ENCODE measurements at places on chromosomes 3 and 15. TPM values are rescaled to one million over a fixed set of nuclear protein-coding genes. Genes with fewer than 3 reads are reported as not detected.

GRCh38 chr3:133829310-133829707, 23.7 kb downstream of the SRPRB start:
- DNase-seq: no peak

DNA sequence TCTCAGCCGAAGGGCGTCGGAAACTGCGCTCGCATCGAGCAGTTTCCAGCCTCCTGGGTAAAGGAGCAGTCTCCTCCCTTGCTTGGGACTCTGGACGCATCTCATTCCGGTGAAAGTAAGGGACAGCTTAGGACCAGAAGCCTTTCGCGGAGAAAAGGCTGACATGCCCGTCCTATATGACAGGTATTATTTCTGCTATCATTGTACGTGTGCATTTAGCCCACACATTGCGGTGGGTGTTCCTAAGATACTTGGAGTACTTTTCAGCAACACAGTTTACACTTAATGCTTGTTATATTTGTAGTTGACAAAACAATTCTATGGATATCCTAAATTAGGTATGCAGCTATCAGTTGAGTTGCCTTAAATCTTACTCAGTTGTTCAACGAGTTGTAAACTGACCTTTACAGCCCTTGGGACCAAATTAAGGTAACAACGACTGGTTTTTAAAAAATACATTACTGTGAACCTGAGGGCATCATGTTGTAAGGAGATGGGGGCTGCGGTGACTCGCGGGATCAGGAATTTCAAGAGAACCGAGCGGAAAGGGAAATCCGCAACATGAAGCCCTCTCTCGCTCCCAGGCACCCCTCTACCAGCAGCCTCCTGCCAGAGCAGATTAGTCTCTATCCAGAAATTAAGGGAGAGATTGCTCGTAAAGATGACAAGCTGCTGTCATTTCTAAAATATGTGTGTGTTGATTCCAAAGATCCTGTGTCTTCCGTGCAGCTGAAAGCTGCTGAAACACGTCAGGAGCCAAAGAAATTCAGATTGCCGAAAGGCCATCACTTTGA, 632 bp upstream of the COPS2 start:
- no peak for DNase-seq

Gene SLC6A1
- total RNA-seq: 61.1 TPM

- no peak for DNase-seq
Observed at GRCh38 chr3:157092230-157092629, 67.7 kb downstream of the CCNL1 start.

DNA sequence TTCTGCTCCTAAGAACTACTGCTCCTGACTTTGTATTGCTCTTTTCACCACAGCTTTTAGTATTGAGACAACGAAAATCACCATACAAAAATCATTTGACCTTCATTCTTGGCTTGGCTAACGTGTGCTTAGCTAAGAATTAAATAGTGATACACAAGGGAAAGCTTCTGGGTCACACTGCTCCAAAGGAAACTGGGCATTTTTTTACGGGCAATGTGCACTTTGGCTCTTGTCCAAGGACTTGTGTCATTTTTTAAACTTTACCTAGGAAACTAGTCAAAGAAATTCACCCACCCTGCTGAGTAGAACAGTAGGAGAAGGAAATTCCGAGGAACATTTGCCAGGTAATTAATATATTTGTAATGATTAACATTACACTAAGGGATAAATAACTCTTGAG, 19.8 kb downstream of the WDR72 start:
- no peak for DNase-seq

DNA sequence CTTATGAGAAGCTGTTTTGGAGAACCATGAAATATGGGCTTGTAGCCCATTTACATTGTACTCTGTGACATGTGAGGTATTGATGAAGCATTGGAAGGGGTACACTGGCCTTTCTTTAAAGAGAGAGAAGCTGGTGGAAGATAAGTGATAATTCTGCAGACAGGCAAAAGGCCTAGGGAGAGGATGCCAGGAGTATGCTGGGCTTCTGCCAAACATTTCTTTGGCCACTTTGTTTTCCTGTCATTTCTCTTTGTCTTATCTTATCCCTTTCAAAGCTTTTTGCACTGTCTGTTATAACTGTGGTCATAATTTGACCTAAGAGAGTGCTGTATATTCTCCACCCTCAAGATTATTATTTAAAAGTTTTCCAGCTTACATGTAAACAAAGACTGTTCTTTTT, 109.6 kb upstream of the SEMA6D start:
- DNase-seq: no peak

DNA sequence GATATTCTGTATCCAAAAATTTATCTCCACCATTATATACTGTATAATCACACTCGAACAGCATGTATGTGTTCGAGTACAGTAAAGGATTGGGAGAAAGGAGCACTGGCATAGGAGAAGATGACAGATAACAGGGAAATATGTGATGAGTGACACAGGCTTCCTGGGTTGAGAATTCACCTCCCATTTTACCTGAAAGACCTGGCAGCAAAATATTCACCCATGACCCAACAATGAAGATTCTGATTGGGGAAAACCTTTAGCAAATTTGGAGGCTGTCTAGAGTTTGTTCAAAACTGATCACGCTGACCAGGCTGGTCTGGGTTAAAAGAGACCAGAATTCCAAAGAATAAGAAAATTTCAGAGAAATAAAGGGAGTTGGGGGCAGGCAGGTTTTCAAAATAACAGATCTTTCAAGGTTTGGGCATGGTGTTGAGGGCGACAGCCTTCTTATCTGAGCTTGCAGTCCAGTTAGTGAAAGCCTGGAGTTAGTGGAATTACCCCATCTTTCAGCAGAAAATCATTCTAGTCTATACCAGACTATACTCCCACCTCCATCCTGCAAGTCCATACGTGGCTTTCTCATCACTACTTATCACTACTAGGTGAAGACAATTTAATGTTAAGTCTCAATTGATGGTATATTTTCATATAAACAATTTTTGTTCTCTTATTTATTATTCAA, 42.8 kb upstream of the RSL24D1 start:
- DNase-seq: no peak

Gene DCLK3
- total RNA-seq: 11.2 TPM

Gene ACAN
- total RNA-seq: 0.47 TPM
